Esophagus mucosa (tissue), 1 donor: ENCODE measurements at places on chromosomes 12 and 14.
A peak's percentile ranks its signal among the peaks of the same experiment; 100 is the strongest.

DNA sequence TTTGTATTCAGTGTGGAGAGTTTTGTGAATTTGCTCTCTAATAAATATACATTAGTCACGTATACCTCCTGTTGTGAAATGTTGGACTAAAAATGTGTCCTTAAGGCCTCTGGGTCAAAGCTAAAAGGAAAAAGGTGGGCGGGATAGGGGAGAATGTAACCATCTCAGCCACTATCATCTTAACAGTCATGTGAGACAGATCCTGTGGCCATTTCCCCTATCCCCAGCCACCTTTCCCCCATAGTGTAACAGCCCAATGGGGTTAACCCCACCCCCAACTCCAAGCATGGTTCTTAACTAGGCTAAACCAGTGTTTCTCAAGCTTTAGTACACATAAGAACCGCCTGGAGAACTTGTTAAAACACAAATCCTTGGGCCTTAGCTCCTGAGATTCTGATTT is 6.5 kb upstream of the ITPR2 start:
- ATAC-seq: no peak

DNA sequence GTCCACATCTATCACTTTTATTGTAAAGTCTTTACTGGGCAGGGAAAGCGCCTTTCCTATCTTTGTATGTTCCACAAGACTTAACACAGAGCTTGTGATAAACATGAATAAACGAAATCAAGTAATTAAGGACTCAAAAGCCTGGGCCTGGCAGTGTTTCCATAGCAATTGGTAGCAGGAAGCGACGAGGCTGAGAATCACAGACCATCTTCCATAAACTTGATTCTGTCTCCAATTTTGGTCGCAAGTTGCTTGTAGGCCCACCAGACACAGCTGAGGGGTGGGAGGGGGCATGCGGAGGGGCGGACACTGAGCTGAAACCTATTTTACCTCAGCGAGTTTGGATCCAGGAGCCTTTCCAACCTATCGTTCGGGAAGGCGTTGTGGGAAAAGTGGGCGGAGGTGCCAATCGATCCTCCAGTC is 302 bp downstream of the CCDC38 start:
- ATAC-seq: no peak

DNA sequence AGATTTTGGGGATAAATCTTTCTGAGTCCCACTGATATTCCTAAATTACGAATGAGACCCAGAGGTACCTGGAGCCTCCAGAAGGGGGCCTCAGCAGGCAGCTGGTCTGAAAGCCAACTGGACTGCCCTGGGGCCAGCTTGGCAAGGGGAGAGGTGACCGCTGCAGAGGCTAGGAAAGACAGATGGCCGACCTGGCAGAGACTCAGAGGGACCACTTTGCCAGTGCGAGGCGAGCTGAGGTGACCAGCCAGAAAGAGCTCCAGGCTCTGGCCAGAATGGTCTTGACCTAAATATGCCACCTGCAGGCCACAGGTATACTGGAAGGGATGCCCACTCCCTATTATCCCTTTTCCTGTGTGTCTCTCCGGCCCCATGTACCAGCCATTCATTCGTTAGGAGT is 256.8 kb upstream of the GARIN6 start:
- no peak for ATAC-seq

DNA sequence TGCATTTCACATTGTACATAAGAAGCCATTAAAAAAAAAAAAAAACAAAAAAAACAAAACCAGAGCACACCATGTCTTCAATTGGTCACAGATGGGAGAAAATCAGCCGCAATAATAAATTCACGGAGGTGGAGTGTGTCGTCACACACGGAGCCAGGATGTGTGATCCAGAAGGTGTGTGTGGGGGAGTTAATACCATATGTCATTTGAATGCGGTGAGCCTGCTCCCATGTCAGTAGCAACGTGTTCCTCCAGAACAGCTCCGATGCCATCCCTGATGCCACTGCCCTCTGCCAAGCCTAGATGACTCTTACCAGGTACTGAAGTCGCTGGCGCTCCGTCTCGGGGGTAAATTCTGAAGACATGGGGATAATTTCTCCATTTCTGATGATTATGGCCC is 197.8 kb downstream of the PPM1H start:
- no peak for ATAC-seq

GRCh38 chr14:29804481-29805266 is 123.0 kb downstream of the PRKD1 start:
- no peak for ATAC-seq

DNA sequence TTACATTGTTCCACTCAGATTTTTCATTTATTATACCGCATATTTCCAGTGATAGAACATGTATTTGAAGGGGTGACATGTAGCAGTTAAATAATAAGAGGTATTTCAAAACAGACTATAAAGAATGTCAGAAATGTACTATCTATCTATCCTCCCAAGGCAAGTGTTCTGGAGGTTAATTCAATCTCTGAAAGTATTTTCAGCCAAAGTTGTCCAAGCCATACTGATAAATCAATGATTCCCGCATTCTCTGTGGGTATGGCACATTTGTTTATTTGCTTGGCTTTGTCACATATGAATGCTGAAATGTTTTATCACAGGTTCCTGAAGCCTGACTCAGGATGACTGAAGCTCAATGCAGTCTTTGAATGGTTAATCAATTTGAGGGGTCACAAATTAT is 35.8 kb downstream of the KCNH5 start:
- no peak for ATAC-seq

GRCh38 chr14:67577909-67578749 is 21.9 kb downstream of the PIGH start:
- ATAC-seq: no peak

DNA sequence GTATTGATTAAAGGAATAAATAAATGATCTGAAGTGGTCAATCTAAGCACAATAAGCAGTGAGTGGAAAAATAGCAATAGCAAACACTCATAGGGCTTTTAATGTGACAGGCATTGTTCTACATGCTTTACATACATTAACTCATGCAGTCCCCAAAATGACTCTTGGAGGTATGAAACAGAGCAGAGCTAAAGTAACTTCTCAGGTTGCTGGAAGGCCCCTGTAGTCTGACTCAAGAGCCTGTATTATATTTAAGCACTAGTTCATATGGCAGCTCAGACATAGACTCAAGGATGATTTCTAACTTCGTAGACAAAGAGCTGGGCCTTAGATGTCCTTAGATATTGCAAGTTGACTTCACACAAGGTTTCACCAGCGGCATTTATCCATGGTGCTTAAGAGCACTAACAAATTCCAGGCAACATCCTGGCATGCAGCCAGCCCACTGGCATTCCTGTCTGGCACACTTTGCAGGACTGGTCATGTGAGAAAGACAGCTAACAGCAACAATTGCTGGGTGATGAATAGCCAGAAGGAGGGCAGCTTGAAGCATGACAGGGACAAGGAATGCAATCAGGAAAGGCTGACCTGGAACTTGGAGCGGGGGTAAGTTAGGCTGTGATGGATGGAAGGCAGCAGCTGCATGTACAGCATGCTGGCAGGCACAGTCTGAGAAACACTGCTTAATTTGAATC is 22.9 kb upstream of the KTN1 start:
- ATAC-seq: peak; percentile 68

GRCh38 chr14:51094282-51094821 is 553 bp downstream of the TRIM9 start:
- peak; percentile 14 for ATAC-seq

- ATAC-seq: no peak
These were observed 66.9 kb upstream of the FGD4 start for GRCh38 chr12:32332446-32332845.

GRCh38 chr14:37232907-37233481 is 35.3 kb downstream of the MIPOL1 start:
- peak; percentile 83 for ATAC-seq

DNA sequence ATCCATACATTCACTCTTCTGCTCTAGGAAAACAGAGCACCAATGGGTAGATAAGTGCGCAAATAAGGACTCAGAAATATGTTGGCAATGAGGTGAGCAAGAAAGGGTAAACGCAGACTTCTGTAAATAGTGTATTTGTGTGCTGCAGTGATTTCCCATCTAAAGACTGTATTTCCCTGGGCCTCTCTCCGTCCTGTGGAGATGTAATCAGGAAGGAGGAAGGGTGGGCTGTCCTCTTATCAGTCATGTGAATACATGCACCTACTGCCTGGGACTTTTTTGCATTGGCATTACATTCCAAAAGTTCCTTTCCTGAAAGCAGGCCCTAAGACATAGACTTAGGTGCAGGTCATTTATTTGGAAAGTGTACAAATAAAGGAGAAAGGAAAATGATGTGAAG is 114.5 kb downstream of the OTOGL start:
- no peak for ATAC-seq

DNA sequence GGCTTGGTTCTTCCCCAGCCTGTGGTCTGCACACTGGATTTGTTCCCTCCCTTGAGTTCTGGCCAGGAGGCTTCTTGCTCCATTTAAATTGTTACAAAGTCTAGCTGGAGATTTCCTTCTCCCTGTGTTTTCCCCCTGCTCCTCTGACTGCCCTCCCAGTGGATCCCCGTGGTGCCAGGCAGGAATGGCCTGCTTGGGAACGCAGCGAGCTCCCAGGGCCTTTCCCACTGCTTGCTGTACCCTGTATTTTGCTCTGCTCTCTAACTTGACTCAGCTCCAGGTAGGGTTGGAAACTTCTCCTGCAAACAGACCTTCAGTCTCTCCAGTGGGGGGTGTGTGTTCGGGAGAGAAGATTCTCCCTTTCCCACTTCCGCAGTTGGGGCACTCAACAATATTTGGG is 349.2 kb upstream of the FBXO33 start:
- ATAC-seq: no peak

GRCh38 chr12:25063873-25064628 is 115.2 kb upstream of the BCAT1 start:
- no peak for ATAC-seq

- ATAC-seq: peak; percentile 13
These were observed 13.3 kb upstream of the MAP3K9 start for GRCh38 chr14:70822530-70823185.

GRCh38 chr14:22311636-22312035 is 277.4 kb downstream of the DAD1 start:
- no peak for ATAC-seq

DNA sequence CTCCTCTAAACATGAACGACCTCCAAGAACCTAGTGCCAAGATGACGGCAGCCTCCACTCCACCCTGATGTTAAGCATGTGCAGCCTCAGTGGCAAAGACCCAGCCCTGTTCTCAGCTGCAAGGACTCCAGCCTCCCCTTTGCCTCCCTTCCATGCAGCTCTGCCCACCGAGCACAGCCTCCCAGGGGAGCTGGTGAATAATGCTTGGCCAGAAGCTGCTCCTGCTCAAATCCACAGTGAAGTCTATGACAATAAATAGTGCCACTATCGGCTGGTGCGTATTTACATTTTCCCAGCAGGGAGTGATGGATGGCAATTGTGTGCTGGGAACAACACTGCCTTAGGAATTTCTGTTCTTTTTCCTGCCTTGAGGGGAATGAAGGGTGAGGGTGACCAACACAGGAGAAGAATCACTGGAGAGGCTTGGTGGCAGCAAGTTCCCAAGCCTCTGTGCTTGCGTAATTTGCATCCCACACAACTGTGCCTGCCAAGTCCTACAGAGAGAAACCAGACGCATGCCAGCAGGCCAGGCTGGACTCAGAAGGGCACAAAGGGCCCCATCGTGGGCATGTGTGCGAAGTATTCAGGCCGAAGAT is 29.9 kb upstream of the TC2N start:
- no peak for ATAC-seq

- no peak for ATAC-seq
These were observed 455.8 kb downstream of the PCNX1 start for GRCh38 chr14:71362920-71363584.

GRCh38 chr14:96237641-96238040 is 18.4 kb upstream of the BDKRB1 start:
- ATAC-seq: no peak

DNA sequence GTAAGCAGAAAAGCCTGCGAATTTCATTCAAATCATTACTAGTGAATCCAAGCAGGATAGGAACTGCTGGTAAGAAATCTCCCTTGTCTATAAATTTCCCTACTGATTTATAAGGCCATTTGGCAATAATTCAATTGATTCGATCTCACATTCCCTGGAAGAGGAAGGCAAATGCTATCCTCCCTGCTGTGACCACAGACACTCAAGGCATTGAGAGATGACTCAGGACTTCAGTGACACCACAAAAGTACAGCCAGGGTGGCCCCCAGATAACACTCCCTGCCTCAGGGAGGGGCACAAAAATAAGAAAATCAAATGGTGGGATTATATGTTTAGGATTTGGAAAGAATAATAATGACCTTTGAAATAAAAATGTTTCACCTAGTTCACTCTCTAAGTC is 162.7 kb downstream of the GRIP1 start:
- ATAC-seq: no peak

GRCh38 chr12:123987022-123987421 is 14.0 kb downstream of the ZNF664 start:
- no peak for ATAC-seq

GRCh38 chr12:120581998-120582397 is 796 bp upstream of the POP5 start:
- no peak for ATAC-seq

- no peak for ATAC-seq
These were observed 406.9 kb upstream of the CLEC14A start for GRCh38 chr14:38662781-38663180.

DNA sequence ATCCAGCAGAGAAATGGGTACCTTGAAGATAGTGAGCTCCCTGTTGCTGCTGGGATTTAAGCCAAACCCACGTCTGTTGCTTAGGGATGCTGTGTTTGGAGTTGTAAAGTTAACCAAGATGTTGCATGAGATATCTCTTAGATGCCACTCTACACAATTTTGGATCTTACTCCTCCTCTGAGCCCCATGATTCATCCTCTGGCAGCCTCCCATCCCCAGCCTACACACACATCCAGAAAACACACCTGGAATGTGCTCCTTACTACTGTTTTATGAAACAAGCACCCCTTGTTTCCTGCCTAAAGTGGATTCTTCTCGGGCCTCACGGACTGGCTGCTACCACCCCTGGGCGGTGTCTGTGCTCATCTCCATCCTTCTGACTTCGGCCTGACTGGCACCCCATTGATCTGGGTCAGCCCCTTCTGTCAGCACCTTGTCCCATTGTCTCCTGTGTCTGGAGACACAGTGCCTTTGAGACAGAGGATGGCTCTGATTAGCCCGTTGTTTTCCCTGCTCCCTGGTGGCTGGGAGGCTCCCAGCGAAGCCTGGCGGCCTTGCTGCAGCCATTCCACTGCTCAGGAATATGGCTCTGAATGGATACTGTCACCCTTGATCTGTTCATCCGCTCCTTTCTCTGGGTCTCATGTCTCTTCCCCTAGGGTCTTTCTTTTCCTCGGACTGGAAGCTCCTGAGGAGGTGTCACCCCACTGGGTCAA is 24.3 kb downstream of the TSPAN9 start:
- ATAC-seq: peak; percentile 39

GRCh38 chr14:70707138-70708038 is 65.7 kb downstream of the TTC9 start:
- ATAC-seq: peak; percentile 97

- ATAC-seq: no peak
These were observed 29.7 kb downstream of the FAM222A start for GRCh38 chr12:109743076-109743910.

- no peak for ATAC-seq
These were observed 29.0 kb upstream of the SMOC1 start for GRCh38 chr14:69850086-69850735.

DNA sequence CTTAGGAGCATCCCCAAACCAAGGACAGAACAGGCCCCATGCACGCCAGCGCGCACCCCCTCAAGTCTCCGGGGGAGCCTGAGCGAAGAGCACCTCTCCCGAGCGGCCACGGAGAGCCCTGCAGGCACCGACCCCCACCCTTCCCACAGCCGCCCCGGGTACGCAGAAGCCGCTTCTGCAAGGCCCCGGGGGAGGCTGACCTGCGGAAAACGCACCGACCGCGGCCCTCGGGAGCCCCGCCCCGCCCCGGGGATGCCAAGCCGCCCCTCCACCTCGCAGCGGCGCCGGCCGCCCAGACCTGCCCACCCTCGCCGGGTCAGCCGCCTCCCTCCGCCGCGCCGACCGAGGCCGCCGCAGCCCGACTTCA is 385 bp downstream of the CAPRIN2 start:
- peak; percentile 30 for ATAC-seq
